ENCODE measurements at places on chromosomes 7 and 10.

- DNase-seq: no peak
Observed at GRCh38 chr10:9222917-9223316, 1168.4 kb downstream of the GATA3 start.

- DNase-seq: no peak
Observed at GRCh38 chr10:113304726-113305125, 248.1 kb upstream of the HABP2 start.

- DNase-seq: no peak
Observed at GRCh38 chr7:27899601-27900000, 159.6 kb downstream of the TAX1BP1 start.

GRCh38 chr7:146683439-146683838 lies 566.8 kb downstream of the CNTNAP2 start:
- DNase-seq: no peak

GRCh38 chr7:51064688-51065087 lies 251.9 kb downstream of the COBL start:
- DNase-seq: no peak

GRCh38 chr10:1186683-1186990 lies 130.5 kb downstream of the WDR37 start:
- no peak for DNase-seq

- DNase-seq: no peak
Observed at GRCh38 chr7:142188154-142188553, 69.7 kb downstream of the PRSS58 start.

DNA sequence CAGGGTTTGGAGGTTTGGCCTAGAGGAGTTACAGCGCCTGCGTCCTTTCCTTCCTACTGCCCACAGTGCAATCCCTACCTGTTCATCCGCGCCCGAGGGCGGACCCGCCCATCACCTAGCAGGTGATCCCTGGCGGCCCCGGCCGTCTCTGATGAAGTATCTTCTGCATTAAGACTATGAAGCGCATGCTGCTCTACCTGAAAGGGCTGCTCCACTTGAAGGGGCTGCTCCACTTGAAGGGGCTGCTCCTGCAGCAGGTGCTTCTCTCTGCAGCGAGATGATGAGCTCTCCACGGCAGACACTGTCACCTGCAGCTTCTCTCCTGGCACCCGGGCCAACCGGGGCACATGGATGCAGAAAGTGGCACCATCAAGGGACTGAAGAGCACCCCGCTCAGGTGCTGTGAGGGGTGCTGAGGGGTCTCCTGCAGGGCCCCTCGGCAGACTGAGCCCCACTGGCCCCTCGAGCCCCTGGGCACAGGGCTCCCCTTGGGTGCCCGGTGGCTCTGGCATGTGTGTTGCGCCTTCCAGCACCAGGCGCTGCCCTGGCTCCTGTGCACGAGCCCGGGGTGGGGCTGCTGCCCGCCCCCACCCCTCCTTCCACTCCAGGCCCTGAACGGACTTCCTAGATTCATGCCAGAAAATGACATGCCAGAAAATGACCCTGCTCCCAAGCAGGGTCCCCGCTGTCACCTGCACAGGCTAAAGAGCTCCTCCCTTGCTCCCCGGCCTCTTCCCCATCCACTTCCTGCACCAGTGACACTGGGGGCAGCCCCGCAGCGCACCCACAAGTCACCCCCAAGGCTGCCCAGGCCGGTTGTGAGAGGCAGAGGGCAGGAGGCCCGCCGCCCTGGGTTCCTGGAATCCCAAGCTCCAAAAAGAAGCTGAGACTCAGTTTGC lies 29.4 kb downstream of the WDR86 start:
- DNase-seq: no peak

DNA sequence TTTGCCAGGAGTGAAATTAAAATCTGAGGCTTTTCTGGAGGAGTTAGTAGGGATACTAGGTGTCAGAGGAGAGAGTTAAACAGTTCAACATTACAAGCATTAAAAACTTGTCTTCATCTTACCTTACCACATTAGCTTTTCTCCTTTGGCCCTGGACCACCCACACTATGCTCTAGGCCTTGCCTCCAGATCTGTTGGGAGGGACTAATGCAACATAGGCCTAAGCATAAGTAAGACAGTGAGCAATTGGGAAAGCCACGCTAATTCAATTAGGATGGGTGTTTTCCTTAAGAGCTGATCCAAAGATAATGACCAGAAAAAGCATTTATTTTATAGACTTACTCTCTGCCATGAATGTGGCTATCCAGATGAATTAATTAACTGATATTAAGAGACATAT lies 158.9 kb downstream of the ELMO1 start:
- no peak for DNase-seq

GRCh38 chr7:80082213-80082612 lies 52.4 kb upstream of the GNAI1 start:
- DNase-seq: no peak

DNA sequence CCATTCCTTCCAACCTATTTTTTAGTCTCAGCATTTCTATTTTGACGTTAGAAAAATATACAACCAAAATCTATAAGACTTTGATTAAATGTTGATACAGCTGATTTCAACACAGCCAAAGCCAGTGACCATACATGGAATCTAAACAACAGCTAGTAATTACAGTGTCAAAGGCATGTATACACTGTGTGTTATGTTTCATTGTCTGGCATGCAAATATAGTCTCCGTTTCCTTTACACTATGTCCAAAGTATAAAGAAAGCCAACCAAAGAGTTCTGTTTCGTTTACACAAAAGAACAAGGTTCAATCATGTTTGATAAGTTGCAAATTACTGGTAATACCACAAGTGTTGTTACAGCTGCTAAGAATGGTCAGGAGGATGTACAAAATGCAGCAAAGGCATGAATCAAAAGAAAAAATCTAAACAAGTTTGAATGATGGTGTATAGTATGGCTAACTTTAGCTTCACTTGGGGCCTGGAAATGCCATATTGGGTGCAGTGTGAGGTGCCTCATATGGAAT lies 268.3 kb upstream of the FERD3L start:
- no peak for DNase-seq

DNA sequence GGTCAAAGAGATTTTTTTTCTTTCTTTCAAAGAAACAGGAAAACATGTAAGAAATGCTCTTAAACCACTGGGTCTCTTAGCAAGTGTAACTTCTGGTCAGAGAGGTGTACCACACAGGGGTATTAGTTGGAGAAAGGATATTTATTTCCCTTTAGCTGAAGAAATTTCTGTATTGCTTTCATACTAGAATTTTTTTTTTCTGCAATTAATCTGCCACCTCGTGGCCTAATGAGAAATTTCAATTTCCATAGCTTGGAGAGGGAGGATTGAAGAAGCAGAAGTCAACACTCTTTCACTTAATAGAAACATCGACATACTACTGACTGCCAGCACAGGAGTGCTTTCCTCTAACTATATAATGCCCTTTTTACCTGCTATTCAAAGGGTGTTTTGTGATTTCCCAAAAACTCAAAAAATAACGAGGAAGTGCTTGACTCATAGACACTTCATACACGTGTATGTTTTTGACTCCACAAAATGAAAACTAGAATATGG lies 177.6 kb upstream of the NAMPT start:
- DNase-seq: no peak

- no peak for DNase-seq
Observed at GRCh38 chr10:14456218-14456869, 125.6 kb upstream of the FRMD4A start.

DNA sequence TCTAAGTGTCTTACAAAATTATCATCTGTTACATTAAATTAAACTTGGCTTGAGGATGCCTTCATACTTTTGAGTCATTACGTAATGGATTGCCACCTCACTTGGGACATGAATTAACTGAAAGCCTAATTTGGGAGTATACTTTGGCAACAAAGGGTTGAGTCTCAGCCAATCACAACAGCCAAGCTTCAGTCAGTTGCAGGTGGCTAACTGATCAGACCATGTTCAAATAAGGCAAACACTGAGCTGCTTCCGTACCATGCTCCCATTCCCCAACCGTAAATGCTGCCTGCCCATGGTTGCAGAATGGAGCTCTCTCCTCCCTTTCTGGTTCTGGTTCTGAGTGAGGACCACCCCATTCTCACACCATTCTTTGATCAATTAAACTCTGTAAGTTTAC lies 92.9 kb upstream of the STK17A start:
- no peak for DNase-seq

DNA sequence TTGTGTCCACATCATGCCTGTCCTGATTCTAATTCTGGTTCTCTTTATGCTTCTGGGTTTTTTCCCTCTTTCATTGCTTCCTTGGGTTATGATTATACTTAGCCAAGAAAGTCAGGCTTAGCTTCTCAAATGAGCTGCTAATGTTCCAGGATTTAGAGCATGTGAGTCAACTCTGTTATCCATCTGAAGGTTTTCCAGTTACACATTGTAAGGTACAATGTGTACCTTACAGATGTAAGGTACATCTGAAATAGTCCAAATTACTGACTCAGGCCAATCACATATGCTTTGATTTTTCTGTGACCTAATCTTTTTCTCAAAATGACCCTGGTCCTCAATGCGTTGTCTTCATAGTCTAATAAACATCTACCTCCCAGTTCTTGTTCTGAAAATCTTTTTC lies 13.3 kb upstream of the MIOS start:
- no peak for DNase-seq

GRCh38 chr10:97230146-97230545 lies 44.4 kb upstream of the SLIT1 start:
- DNase-seq: no peak

DNA sequence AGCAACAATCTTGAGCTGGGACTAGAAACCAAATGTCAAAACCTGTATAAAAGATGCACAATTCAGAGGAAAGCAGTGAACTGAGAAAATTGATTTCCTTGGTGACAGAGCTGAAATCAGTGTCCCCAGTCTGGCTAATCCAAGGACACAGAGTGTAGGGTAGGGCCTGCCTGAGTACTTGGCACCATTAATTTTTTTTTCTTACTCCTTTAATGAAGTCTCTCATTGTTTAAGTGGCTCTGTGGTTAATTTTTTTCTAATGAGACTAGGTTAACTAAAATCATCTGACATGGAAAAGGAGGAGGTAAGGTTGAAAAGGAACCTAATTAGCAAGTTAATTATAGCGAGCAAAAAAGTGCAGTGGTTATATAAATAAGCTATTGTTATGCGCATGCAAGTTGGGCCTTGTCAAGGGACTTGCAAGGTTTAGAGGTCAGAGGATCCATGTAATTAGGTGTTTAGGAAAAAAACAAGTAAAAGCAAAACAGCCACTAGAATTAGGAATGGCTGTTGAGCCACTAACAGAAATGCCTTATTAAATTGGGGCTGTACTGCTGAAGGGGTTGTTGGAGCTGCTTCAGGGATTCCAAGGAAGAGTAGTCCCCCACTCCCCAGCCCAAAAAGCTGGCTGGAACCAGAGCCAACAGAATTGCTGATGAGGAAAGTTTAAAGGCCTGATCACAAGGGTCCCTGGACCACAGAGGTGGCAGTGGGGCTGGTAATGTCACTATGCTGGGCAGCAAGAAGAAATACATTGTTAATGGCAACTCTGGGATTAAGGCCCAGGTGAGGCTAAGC lies 58.9 kb upstream of the STRIP2 start:
- DNase-seq: no peak

DNA sequence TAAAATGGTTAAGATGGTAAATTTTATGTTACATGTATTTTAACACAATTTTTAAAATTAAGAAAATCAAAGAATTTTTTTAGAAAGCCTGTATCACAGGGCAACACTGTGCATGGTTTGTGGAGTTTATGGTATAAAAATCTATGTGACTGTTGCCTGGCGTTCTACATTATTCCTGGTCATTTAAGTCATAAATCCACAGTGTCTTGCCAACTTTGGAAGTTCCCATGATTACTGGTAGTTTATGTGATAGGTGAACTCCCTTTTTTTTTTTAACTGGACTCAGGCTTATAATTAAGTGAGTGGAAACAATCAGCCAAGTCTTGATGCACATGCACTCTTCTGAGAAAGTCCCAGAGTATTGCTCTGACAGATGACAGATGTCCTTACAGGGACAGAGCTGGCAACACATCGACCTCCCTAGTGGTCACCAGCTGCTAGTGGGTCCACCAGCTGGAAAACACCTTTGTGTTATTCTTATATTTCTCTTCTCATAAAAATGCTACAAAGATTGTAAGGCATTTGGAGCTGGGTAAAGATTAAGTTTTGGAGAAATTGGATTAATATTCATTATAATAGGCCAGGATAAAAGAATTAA lies 8.8 kb upstream of the STN1 start:
- DNase-seq: no peak

- DNase-seq: no peak
Observed at GRCh38 chr10:31522820-31523219, 203.8 kb downstream of the ZEB1 start.

- no peak for DNase-seq
Observed at GRCh38 chr10:1413256-1413655, 324.1 kb downstream of the ADARB2 start.

DNA sequence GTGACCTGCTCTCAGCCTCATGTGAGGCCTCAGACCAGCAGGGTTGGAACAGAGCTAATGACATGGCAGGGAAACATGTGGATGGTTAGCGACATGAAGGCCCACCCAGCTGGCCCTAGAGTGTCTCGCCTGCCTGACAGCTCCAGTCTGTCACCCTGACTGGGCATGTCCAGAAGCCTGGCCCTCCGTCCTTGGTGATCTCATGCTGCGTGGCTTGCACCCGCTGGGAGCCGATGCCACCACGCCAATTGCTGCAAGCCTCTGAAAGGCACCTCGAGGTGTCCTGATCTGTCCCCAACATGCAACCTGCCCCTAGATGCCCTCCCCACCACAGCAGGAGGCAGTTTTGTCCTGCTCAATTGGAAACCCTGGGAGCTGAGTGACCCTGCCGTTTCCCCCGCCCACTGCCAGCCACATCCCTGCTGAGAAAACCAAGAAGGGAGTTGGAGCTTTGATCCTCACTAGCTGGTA lies 27.8 kb upstream of the RET start:
- no peak for DNase-seq

GRCh38 chr10:62327885-62328284 lies 46.3 kb upstream of the ZNF365 start:
- DNase-seq: no peak

DNA sequence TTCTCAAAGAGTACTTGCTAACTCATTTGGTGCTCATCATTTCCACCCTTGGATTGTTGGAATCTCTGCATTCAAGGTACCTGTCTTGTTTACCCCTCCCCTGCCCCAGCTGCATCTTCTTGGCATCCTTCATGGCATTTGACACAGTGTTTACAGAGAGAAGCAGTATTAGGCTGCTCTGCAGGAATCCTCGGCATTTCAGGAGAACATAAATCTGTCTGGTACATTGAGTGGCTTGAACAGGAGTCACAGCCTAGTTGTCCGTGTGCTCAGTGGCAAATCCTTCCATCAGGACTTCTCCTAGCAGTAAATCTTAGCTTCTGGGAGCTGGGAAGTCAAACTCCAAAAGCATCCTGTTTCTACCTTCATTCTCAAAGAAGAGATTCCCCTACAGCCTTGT lies 136.8 kb upstream of the YAE1 start:
- no peak for DNase-seq

DNA sequence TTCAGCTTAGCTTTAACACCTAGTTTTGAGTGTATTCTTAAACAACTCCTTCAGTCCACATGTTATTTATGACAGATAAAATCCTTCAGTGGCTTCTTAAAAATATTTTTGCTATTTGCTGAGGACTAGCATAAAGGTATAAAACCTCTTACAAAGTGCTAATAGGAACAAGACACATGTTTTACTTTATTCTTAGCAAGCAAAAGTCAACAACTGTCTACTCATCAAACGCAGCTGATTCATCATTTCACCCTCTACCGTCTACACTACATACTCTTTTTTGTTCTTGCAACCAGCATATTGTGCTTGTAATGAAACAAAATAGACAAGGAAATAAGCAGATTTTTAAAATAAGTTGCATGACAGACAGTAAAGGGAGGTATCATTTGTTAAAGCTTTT lies 319.7 kb downstream of the SNX13 start:
- DNase-seq: no peak

GRCh38 chr10:88428442-88428841 lies 154.7 kb downstream of the RNLS start:
- DNase-seq: no peak
